ENCODE measurements at places on chromosomes 7 and 10. TPM values are rescaled to one million over a fixed set of nuclear protein-coding genes. Genes with fewer than 3 reads are reported as not detected.

Gene SPDYE5
- total RNA-seq, result 0.28 TPM

Gene GRM3
- total RNA-seq, result not detected

Gene LRRC17
- 81.6 TPM for total RNA-seq

Gene MMP21
- total RNA-seq, result 0.46 TPM

Gene FAM131B
- total RNA-seq, result 1.1 TPM

Gene PVRIG
- total RNA-seq, result 0.82 TPM

Gene CHN2
- 11.0 TPM for total RNA-seq

Gene EPHA1
- 13.3 TPM for total RNA-seq

DNA sequence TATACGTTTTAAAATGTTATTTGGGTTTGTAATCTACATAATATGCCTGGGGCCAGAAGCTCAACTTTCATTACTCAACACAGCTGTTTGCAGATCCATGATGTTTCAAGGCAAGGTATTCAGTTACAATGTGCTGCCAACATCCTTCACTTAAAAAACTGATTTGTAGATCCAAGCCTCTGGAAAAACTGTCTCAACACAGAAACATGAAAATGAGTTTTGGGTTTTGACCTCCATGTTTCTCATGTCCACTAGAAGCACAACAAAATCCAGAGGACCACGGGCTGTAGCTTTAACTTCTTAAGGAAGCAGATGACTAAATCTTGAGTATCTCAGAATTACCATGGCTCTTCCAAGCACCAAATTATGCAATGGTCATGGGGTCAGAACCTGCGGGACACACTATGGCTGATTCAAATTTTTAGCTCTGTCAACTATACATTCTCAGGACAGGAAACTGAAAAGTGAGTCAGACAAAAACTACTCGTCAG is 247.1 kb upstream of the GRB10 start:
- H3K4me1 ChIP-seq, result peaks cover 5% of the 10 kb centered on the region
- DNase-seq, result no peak
- no peak overlapping the region for H3K4me3 ChIP-seq
- H3K27ac ChIP-seq, result no peak overlapping the region
- H3K27me3 ChIP-seq, result no peaks in the 10 kb centered on the region
- no peaks in the 10 kb centered on the region for H3K36me3 ChIP-seq

DNA sequence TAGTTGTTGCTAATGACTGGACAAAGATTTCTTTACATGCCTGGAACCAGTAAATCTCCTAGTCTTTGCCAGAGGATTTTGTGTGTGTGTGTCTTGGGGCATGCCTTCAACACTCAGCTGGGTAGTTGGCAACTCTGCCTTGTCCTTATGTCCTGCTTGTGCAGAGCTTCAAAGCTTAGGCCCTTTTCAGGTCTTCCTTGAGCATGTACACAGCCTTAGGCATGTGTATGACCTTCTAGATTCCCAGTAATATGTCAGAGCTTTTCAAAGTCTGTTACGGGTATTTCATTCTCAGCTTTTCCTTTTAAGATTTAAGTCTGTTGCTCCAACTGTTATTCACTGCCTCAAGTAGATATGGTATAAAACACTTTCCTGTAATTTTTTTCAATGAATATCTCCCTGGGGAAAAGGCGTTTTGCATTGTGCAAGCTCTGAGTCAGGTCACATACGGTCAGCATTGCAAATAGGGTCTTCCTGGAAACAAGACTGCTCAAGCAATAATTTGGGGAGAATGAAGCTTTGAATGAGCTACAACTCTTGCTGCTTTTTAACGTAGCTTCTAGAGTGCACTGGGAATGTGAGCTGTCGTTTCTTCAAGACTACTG is 25.5 kb downstream of the SHOC2 start:
- no peak overlapping the region for H3K4me3 ChIP-seq
- no peak overlapping the region for H3K27ac ChIP-seq
- H3K36me3 ChIP-seq, result peaks cover 12% of the 10 kb centered on the region
- H3K4me1 ChIP-seq, result peaks cover 2% of the 10 kb centered on the region
- no peaks in the 10 kb centered on the region for H3K27me3 ChIP-seq
- DNase-seq, result no peak

DNA sequence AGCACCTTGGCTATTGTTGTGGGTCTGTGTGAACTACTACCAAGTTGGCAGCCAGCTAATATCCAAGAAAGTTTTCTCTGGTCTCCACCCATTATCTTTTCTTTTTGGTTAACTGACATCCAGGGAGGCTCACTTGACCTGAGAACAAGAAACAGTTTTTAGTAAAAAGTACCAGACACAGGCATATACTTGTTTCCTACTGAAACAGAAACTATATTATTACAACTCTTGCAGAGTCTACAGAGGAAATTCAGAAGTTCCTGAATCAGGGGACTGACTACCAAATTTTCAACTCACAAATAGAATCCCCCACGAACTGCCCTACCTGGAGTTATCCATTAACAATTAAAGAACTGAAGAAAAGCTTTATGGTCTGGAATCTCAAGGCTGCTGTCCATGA is 168.9 kb downstream of the KCND2 start:
- no peak overlapping the region for H3K27ac ChIP-seq
- H3K27me3 ChIP-seq, result no peaks in the 10 kb centered on the region
- no peak overlapping the region for H3K4me3 ChIP-seq
- H3K4me1 ChIP-seq, result no peaks in the 10 kb centered on the region
- no peaks in the 10 kb centered on the region for H3K36me3 ChIP-seq

- H3K27me3 ChIP-seq, result no peaks in the 10 kb centered on the region
- H3K27ac ChIP-seq, result no peak overlapping the region
- DNase-seq, result no peak
- H3K36me3 ChIP-seq, result no peaks in the 10 kb centered on the region
Measured at GRCh38 chr10:26479766-26480492, 41.8 kb downstream of the APBB1IP start.

DNA sequence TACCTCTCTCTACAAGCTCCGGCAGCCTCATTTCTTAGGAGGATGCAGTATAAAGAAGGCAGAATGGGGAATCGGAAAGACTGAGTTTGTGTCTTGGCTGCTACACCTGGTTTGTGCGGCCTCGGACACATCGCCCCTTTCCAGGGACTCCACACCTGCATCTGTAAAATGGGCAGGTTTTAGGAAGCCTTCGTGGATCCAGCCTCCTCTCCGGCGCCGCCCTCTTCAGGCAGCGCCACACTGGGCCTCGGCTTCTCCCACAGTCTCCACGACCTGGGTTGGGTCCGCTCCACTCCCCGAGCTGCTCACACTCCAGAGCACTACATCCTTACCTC is 341 bp downstream of the GOT1 start:
- H3K27me3 ChIP-seq, result no peaks in the 10 kb centered on the region
- H3K4me1 ChIP-seq, result no peaks in the 10 kb centered on the region
- DNase-seq, result no peak
- peak overlapping the region; percentile 88 for H3K4me3 ChIP-seq
- peak overlapping the region; percentile 87 for H3K27ac ChIP-seq
- peaks cover 4% of the 10 kb centered on the region for H3K36me3 ChIP-seq

- no peaks in the 10 kb centered on the region for H3K36me3 ChIP-seq
- H3K27ac ChIP-seq, result no peak overlapping the region
- H3K4me3 ChIP-seq, result no peak overlapping the region
- no peaks in the 10 kb centered on the region for H3K4me1 ChIP-seq
Measured at GRCh38 chr7:31692451-31692850, 5.4 kb downstream of the PPP1R17 start.

DNA sequence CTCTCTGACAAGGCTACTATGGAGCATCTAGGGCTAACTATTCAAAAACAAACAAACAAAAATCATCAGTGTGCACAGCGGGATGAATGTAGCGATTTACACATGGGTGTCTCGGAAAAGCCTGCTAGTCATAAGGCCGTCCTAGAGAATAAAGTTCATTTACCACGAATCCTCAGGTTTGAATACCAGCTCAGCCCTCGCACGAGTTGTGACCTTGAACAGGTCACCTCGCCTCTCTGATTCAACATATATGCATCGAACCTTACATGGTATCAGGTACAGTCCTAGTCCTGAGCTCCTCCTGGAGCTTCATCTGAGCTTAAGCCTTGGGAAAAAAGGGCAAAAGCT is 572 bp downstream of the ATP5MF start:
- DNase-seq, result no peak
- peak overlapping the region; percentile 83 for H3K4me3 ChIP-seq
- H3K27ac ChIP-seq, result peak overlapping the region; percentile 91
- no peaks in the 10 kb centered on the region for H3K27me3 ChIP-seq

DNA sequence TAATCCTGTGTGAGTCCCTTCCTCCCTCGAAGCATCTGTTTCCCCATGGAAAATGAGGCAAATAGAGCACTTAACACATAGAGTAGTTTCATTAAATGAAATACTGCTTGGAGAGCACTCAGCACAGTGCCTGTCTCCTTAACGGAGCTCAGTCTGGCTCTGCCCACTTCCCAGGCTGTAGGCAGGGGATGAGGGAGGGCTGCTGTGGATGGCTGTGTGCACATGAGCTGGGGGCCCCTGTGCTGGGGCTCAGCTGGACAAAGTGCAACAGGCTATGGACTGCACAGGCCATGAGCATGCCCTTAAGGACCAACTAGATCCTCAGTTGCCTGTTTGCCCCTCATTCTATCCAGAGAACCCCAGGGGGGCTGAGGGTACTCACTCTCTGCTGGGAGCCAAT is 14.5 kb downstream of the ZCCHC24 start:
- peak; percentile 8 for DNase-seq
- H3K36me3 ChIP-seq, result peaks cover 15% of the 10 kb centered on the region
- no peaks in the 10 kb centered on the region for H3K27me3 ChIP-seq
- H3K27ac ChIP-seq, result no peak overlapping the region
- no peak overlapping the region for H3K4me3 ChIP-seq

- H3K4me3 ChIP-seq, result no peak overlapping the region
- no peak for DNase-seq
- no peaks in the 10 kb centered on the region for H3K27me3 ChIP-seq
Measured at GRCh38 chr10:70809011-70809611, 6.6 kb upstream of the SGPL1 start.

GRCh38 chr7:82729172-82730030 is 285.8 kb upstream of the CACNA2D1 start:
- H3K4me3 ChIP-seq, result no peak overlapping the region
- H3K36me3 ChIP-seq, result no peaks in the 10 kb centered on the region
- DNase-seq, result peak; percentile 64
- no peaks in the 10 kb centered on the region for H3K27me3 ChIP-seq
- no peak overlapping the region for H3K27ac ChIP-seq
- no peaks in the 10 kb centered on the region for H3K4me1 ChIP-seq

- no peak overlapping the region for H3K27ac ChIP-seq
- no peak for DNase-seq
- H3K27me3 ChIP-seq, result no peaks in the 10 kb centered on the region
- no peaks in the 10 kb centered on the region for H3K4me1 ChIP-seq
Measured at GRCh38 chr10:111984057-111984456, 199.5 kb downstream of the GPAM start.

GRCh38 chr10:17199351-17199804 is 2.1 kb downstream of the TRDMT1 start:
- H3K4me1 ChIP-seq, result peaks cover 32% of the 10 kb centered on the region
- H3K27me3 ChIP-seq, result no peaks in the 10 kb centered on the region
- H3K4me3 ChIP-seq, result no peak overlapping the region
- H3K27ac ChIP-seq, result peak overlapping the region; percentile 65

DNA sequence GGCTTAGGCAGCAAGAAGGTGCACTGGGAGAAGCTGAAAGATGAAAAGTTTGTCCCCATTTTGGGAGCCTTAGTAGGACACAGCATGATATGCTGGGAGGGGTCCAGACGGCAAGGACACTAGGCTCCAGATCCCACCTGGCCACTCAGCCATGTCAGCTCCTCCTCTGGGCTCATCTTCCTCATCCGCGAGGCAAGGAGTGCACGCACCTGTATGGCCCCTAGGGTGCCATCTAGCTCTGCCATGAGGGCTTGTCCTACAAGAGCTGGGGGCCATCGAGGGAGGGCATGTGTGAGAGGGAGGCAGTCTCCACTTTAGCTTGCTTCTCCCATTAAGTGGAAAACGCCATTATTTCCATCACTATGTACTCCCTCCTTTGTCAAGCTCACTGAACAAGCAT is 136.2 kb upstream of the ADAM12 start:
- no peaks in the 10 kb centered on the region for H3K36me3 ChIP-seq
- H3K27me3 ChIP-seq, result peaks cover 4% of the 10 kb centered on the region

DNA sequence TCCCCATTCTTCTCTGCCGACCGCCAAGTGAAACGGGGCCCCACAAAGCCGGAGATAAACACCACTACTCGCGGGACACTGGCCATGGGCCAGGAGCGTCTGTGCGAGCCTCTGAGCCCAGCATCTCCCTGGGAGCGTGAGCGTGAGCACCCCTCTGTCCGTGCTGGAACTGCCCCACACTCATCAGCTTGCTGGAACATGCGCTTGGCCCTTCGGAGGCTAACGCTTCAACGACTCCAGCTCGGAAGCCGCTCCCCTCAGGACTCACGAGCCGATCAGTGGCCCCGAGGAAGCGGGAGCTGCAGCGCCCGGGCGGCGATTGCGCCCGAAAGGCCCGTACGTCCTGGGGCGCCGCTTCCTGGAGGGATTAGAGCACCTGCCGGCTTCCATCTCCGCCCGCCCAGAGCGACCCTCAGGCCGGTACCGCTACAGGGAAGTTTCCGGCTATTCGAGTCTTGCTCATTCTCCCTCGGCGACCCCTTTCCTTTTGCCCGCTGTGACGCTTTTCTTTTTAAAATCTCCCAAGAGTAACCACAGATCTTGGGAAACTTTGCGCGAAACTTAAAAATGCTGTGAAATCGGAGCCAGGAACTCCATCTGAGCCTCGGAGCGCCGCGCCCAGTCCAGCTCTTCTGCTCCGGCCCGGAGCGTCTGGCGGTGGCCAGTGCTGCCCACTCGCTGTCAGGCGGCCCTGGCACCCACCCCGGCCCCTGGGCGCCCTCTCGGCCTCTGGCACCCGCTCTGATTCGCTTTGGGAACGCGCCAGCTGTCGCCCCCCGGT is 1.0 kb downstream of the TLL2 start:
- H3K27ac ChIP-seq, result no peak overlapping the region
- no peaks in the 10 kb centered on the region for H3K36me3 ChIP-seq
- peak; percentile 31 for DNase-seq
- H3K27me3 ChIP-seq, result peaks cover 60% of the 10 kb centered on the region
- peaks cover 22% of the 10 kb centered on the region for H3K4me1 ChIP-seq

DNA sequence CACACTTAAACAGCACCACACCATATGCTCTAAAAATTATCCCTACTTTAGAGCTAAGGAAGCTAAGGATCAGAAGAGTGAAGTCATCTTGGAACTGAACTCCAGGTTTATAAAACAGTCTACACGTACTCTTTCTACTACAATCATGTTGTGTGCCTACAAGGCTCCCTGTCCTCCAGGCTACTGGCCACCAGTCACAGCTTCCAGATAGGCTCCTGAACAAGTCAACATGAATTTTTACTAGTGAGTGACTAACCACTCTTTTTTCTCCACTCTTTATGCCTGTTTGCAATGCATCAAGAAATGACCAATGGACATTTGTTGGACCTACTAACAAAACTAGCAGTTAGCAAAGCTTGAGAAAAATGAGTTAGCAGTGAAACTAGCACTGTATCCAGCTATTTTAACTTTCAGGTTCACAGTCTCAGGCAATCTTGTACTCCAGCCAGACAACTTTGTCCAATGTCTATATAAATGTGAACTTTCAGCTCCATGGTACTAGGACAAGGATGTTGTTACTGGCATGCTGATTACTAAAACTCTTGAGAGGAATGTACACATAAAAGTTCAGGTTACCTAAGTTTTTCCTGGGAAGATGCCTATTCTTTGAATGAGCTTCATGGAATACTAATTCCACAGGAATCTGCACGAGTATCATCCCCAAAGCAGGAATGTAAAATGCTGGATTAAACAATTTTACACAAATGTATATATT is 180.0 kb downstream of the BTAF1 start:
- H3K4me3 ChIP-seq, result no peak overlapping the region
- DNase-seq, result no peak
- H3K27ac ChIP-seq, result no peak overlapping the region
- H3K4me1 ChIP-seq, result no peaks in the 10 kb centered on the region
- H3K36me3 ChIP-seq, result no peaks in the 10 kb centered on the region

Data from lung (tissue), 17 donors.